ENCODE measurements at places on chromosomes 16 and 17. TPM values are rescaled to one million over a fixed set of nuclear protein-coding genes. Genes with fewer than 3 reads are reported as not detected.

The ACBD4 gene
- 21.5 TPM for total RNA-seq

The SMIM22 gene
- total RNA-seq = not detected

DNA sequence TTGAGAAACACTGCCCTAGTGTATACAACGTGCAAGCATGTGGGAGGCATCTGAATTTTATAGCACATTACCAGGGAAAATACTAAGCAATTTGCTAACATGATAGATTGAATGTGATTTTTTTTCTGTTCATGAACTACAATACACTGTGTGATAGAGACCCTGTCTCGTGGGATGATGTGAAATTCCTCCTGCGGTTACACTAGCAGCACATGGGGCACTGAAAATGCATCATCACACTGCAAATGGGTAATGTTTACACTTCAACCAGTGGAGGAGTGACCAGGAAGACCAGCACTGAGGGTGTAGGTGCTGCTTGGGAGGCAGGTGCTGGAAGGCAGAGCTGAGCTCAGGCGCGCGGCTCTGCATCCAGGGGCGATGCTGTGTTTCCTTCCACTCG, 28.8 kb downstream of the ORC6 start:
- H3K27ac ChIP-seq = no peak overlapping the region
- no peaks in the 10 kb centered on the region for H3K4me1 ChIP-seq
- H3K27me3 ChIP-seq = no peaks in the 10 kb centered on the region
- no peak overlapping the region for H3K4me3 ChIP-seq

- no peaks in the 10 kb centered on the region for H3K27me3 ChIP-seq
- no peak for DNase-seq
- no peak overlapping the region for H3K4me3 ChIP-seq
- no peak overlapping the region for H3K27ac ChIP-seq
- no peaks in the 10 kb centered on the region for H3K36me3 ChIP-seq
- H3K4me1 ChIP-seq = peaks cover 7% of the 10 kb centered on the region
Observed at GRCh38 chr16:24635900-24636610, 93.4 kb upstream of the TNRC6A start.

GRCh38 chr17:1745513-1746020, 2.9 kb downstream of the SERPINF2 start:
- no peak overlapping the region for H3K4me3 ChIP-seq
- no peak overlapping the region for H3K27ac ChIP-seq
- H3K4me1 ChIP-seq = no peaks in the 10 kb centered on the region
- DNase-seq = no peak
- H3K27me3 ChIP-seq = no peaks in the 10 kb centered on the region

Data from thoracic aorta (tissue), 2 donors.